Activated CD4-positive, alpha-beta T cell treated with anti-CD3 and anti-CD28 coated beads, Interleukin-2, Interleukin-4, amounts not matched to agents 100 ng/mL and 50 ng/mL, durations not matched to agents 16 hours and 8 hours (primary cell): ENCODE measurements at places on chromosomes 4 and X.
A peak's percentile ranks its signal among the peaks of the same experiment; 100 is the strongest.

GRCh38 chrX:15336023-15336413 lies 695 bp upstream of the PIGA start:
- DNase-seq = peak; percentile 8

DNA sequence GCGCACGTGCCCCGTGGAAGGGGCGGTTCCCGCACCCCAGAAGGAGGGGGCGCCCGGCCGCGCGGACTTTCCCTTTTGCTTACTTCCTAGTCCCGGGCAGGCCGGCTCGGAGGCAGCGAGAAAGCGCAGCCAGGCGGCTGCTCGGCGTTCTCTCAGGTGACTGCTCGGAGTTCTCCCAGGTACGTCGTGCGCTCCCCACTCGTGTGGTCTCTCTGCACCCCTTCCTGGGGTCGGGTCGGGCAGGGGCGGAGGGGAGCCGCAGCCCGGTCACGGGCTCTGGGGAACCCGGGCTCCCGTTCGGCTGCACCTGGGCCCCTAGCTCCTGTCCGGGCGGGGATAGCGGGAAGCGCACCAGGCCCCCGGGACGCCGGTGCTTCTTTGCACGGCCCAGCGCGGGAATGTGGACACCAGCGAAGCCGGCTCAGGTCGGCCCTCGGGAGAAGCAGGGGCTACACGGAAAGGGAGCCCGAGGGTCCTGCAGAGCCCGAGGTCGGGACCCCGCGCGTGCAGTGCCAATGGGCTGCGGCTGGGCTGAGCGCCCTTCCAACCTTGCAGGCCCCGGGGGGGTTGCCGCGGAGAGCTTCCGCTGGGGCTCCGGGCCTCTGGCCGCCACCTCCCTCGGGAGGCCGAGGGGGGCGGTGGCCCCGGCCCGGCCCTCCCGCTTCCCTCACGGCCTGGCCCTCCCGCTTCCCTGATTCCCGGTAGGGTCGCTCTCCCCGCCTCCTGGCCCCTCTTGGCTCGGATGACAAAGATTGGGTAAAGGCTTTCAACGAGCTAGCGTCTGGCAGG lies at the start of gene TLR2:
Gene TLR2 (plus strand): TSS at position 99 of the 789 bp plus-strand sequence. CDS start 18,628 bp downstream, outside the sequence.
- peak; percentile 9 for DNase-seq

- no peak for DNase-seq
These were observed 91.4 kb downstream of the STK32B start for GRCh38 chr4:5142726-5143125.

DNA sequence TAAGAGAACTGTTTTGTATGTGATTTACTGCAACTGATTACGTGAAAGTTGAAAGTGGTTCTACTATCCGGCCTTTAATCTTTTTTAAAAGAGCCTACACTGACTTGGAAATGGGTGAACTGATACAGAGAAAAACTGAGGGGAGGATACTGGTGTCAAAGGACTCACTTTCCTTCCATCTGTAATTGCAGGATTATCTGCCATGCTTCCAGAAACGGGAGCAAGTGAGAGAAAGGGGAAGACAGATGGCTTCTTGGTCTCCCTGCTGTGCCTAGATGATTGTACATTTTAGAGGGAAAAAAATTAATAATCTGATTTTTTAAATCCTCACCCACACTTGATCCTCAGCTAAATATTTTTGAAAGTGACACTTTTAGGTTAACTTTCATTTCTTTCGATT lies 88.3 kb upstream of the GRID2 start:
- no peak for DNase-seq

DNA sequence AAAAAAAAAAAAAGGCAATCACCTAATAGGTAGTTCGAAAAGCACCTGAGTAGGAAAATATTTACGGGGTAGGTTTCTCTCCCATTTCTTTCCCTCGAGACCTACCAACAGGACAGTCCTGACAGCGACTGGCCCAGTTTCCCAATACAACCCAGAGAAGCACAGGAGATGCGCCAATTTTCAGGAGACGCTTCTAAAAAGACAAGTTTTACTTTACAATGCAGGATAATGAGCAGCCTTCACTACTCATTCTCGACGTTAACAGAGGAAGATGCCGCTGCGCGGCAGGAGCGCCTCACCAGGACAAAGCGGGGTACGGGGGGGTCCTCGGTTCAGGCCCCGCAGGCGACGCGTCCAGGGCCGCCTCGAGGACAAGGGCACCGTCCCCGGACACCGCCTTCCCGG lies 708 bp downstream of the BCLAF3 start:
- peak; percentile 8 for DNase-seq

DNA sequence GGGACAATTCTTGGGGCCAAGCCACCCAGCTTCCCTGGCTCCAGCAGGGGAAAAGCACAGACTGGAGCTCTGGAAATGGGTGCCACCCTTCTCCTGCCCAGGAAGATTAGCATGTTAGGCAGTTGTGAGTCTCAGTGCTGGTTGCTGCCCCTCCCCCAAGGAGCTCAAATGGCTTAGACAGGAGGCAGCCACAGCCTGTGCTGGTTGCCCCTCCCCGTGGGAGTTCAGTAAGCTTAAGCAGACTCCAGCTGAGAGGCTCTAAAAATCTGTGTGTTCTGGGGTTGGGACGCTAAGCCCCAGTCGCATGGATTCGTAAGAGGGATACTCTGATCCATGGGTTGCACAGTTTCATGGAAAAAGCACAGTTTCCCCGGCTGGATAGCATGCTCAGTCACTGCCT lies 92.7 kb upstream of the NDST3 start:
- DNase-seq = no peak

- DNase-seq = no peak
These were observed 126.0 kb downstream of the LDB2 start for GRCh38 chr4:16772366-16772850.

- peak; percentile 21 for DNase-seq
These were observed 152.0 kb upstream of the USP9X start for GRCh38 chrX:40933132-40933705.

DNA sequence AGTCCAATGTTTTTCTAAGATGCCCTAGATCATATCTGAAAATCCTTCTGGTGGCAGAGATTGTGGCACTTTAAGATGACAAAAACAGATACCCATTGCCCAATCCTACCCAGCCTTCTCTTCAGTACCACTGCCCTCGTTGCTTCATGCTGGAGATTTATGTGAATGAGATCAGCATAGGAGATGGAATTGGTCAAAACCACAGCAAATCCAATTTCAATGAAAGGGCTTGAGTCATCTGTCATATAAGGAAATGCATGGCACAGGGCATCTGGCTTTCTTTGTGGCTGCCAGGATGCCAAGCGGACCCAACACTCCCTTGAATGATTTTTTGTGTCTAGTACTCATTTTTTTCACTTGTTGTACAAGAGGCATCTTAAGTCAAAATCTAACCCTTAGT lies 16.8 kb downstream of the AFF2 start:
- DNase-seq = no peak

DNA sequence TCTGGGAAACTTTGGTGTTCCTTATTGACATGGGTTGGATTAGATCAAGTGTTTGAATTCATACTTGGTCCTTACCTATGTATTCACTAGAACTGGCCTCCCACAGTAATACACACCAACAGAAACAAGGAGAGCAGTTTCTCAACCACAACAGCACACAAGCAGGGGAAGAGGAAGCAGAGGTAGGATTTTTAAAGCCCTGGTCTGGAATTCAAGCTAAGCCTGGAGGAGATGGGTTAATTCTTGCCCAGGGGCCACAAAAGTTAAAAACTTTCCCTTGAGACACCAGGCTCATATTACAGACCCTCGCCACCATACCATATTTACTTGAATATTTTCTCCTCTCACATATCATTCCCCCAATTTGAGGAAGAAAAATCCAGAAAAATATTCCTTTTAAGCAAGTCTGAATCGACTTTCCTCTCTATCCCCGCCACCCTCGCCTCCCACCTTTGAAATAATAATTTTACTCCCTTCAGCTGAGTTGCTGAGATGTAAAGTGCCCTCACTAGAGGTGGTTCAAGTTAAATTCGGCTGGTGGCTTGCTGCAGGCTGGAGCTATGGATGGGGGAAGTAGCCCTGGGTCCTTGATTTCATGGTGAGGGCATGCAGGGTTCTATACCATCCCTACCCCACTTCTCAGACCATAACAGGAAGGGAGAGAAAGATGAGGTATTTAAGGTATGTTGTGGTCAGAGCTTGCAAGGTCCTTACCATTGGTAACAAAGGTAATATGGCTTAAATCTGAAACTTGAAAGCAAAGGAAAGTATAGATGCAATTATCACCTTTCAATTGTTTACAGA lies 440.2 kb downstream of the INPP4B start:
- DNase-seq = peak; percentile 63

DNA sequence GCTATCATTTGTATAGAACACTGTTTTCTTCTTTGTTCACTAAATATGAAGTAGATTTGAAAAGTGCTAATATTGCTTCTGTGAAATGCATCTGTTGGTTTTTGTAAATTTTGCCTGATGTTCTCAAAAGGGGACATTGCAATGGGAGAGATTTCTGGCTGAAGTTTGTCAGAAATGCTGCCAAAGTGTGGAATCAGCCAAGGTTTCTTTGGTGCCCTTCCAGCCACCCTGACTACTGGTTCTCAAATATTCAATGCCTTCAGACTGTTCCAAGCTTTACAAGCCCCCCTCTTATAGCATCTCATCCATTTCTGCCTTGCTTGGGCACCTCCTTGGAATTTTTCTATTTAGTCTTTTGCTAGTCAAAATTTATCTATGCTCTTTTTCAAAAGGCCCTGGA lies 60.6 kb upstream of the TMLHE start:
- DNase-seq = no peak

- DNase-seq = no peak
These were observed 61.4 kb downstream of the BEX1 start for GRCh38 chrX:103002576-103002975.

- DNase-seq = no peak
These were observed 127.9 kb upstream of the AMOT start for GRCh38 chrX:112968351-112969133.

- no peak for DNase-seq
These were observed 39.3 kb upstream of the WWC2 start for GRCh38 chr4:183059797-183060196.

DNA sequence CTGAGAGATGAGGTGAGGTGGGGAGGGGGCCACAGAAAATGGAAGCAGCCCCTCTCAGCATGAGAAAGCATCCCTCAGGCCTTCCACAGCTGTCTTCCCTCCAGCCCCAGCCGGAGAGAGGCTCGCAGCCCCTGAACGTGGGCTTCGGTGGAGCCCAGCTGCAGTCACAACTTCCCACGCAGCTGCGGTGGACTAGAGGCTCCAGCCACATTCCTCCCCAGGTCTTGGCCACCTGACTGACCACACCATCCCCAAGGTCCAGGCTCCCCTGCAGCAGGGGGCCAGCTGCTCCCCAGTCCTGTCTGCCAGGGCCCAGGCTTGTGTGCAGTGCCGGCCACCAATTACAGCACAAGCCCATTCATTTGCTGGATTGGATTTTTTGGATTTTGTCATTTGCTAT lies 212.3 kb upstream of the BCOR start:
- DNase-seq = no peak

DNA sequence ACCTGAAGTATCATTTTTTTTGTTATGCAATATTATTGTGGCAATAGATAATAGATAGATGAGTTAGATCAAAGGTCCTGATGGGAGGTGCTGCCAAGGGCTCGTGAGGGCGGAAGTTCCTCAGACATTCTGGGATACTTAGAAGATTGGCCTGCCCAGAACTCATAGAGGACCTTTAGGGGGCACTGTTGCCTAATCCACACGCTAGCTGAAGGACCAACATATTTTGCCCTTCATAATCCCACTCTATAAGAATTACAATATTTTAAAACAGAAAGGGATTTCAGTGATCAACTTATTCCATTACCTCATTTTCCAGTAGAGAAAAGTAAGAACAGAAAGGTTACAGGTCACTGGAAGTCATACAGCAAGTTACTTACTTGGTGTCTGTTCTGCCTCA lies 22.9 kb upstream of the COX7B2 start:
- peak; percentile 19 for DNase-seq

- no peak for DNase-seq
These were observed 466 bp upstream of the CCNA2 start for GRCh38 chr4:121824171-121824527.

GRCh38 chr4:143234153-143234552 lies 49.4 kb downstream of the USP38 start:
- no peak for DNase-seq

DNA sequence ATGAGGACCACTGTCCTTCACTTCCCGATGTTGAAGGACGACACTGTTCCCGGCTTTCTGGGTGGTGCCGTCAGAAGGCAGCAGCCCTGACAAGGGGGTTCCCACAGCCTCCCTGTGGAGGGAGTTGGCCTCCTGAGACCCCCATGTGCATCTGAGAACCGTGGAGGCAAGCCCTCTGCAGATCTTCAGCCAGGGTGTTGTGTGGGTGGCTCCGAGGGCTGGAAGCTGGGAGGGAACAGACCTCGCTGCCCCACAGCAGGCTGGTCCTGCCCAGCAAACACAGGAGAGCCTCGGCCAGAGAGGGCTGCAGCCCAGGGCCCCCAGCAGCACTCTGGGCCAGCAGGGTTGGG lies 16.2 kb downstream of the DGKQ start:
- DNase-seq = no peak

DNA sequence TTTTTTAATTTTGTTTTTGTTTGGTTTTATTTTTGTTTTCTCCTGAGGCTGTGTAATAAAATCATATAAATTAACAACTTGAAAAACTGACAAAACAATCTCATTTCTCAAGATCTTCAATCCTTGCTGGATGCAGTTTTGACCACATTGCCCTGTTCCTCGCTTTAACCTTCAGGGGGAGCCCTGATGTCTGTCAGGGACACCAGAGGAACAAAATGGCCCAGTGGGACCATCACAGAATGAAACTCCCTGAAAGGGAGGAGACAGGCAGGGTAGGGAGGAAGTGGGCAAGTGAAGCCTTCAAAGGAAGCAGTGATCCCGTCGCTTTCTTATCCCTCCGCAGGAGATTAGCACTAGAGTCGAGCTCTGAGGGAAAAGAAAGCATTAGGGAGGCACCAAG lies 274.9 kb upstream of the LDB2 start:
- DNase-seq = no peak

GRCh38 chr4:2255501-2256155 lies 6.3 kb downstream of the MXD4 start:
- no peak for DNase-seq

- DNase-seq = peak; percentile 43
These were observed 62.7 kb downstream of the ANTXR2 start for GRCh38 chr4:80010316-80010715.

- no peak for DNase-seq
These were observed 634.7 kb upstream of the FAM241A start for GRCh38 chr4:111510535-111510934.

- DNase-seq = no peak
These were observed 2.2 kb upstream of the DOK7 start for GRCh38 chr4:3460926-3461325.

DNA sequence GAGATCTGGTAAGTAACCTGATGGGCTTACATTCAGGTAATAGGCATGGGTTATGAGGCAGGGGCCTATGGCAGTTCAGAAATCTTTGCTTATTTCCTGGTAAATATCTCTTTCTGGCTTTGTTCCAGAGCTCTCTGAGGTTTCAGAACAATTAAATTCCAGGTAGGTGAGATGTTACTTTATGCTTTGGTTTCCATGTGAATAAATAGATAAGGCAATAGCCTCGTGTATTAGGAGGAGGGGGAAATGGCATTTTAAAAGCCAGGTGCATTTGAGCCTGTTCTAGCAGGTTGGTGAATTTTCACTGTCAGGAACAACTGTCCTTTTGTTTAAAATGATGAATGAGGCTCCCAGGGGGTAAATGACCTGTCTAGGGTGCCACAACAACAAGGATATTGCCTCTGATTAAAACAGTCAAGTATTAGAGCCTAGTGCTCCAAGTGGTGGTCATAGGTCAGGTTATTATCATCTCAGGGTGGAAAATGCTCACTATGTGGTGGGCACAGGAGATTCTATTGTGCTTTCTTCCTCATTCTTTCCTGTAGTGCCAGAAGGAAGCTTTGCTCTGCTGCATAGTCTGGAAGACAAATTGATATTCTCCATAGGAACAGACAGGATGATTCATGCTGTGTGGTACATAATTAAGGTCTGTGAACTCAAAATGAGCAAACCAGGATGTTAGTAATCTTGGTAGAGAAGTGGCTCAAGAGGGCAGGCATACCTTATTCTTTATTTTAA lies 296.2 kb downstream of the INPP4B start:
- peak; percentile 76 for DNase-seq
